ENCODE measurements at places on chromosomes 16 and 17.
A peak's percentile ranks its signal among the peaks of the same experiment; 100 is the strongest.

DNA sequence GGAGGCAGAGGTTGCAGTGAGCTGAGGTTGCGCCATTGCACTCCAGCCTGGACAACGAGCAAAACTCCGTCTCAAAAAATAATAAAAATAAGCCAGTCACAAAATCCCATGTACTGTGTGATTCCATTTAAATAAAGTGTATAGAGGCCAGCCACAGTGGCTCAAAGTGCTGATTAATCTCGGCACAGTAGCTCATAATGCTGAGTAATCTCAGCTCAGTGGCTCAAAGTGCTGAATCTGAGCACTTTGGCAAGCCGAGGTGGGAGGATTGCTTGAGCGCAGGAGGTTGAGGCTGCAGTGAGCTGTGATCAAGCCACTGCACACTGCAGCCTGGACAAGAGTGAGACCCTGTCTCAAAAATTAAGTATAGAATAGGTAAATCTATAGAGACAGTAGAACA, 4.9 kb downstream of the TMED6 start:
- no peak for DNase-seq

- no peak for DNase-seq
Observed at GRCh38 chr17:41624208-41625101, at the start of gene KRT17. KRT17 (minus strand) TSS chr17:41624575; CDS start chr17:41624509, 66 bp downstream.

DNA sequence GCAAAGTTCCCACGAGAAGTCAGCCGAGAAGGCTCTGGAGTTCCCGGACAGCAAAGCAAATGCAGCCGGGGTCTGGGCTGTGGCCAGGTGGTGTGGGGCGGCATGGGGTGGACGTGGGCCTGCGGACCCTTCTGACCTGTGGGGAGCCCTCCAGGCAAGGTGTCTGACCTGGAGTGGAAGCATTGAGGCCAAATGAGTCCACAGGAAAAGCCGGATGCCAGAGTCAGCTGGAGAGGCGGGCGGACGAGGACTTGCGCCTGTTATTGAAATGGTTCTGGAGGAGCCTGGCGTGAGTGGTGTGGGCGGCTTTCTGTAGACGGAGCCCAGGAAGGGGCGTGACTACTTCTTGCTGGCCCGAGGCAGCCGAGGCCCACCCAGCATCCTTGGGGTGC, 50.5 kb upstream of the ZNF750 start:
- DNase-seq = no peak

DNA sequence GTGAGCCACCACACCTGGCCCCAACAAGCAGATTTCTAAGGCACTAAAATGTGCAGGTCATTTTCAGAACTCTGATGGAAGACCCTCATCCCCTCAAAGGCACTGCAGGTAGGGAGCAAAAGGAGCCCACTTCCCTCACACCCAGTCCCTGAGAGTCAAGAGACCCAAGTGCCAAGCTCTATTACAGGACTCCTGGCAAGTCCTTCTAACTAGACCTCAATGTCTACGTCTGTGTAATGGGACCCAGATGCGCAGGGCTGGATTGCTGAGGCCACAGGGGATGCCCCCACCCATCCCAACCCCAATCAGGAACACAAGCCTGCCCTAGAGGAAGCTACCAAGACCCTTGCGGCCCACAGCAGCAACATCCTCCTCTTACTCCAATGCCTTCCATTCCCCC, 2.7 kb downstream of the PLLP start:
- DNase-seq = no peak

DNA sequence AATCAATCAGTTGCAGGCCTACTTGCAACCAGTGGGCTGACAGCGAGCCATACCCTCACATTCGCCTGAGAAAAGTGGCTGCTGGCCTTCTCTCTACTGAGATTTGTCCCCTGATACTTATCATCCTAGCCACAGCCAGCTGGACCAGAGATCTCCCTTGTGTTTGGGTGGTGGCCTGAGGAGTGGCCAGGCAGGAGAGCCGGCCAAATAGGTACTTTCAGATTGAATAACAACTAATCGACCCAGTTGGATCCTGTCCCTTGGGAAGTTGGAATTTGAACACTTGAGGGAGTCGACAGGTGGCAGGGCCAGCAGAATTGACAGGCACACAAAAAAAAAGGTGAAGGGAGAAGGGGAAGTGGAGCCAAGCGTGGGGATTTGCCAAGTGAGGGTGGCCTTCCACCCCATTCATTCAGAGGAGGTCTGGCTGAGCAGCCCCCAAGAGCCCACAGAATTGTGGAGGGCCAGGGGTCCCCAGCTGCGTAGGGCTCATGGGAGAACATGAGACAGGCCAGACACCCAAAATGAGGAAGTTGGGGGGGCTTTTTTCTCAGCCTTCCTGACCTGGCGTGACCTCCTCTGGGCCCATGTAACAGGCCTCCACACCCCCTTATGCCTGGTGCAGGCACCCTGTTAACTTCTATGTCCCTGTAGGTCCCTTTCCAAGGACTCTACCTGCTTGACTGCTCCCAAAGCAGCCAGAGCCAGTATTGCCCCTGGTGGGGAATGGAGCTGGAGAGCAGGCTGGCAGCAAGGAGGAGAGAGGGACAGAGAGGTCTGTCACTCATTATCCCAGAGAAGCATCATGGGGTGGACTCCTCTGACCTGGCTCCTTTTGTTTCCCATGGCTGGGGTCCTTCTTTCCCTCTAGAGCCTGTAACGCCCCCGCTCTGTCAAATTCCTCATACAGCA, 2.9 kb upstream of the RANGRF start:
- no peak for DNase-seq

- no peak for DNase-seq
Observed at GRCh38 chr16:4176906-4177417, 60.7 kb upstream of the ADCY9 start.

GRCh38 chr16:5903153-5903552, 805.6 kb upstream of the EEF2KMT start:
- no peak for DNase-seq

- DNase-seq = no peak
Observed at GRCh38 chr16:11395008-11395948, 50.0 kb downstream of the RMI2 start.

DNA sequence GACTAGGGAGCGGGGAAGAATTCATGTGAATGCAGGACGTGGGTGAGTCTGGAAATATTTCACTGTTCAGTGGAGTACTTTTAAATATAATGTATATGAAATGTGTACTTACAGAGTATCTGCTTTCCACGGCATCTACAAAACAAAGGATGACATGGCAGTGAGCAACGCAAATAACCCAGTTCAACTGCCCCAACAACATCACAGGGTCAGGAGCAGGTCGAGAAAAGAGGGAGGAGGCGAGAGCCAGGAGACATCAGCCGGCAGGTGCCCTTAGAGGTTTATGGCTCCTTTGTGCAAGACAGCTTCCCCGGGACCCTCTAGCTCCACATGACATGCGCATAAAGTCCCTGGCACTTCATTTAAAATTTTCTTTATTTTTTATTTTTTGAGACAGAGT, 61.1 kb downstream of the PECAM1 start:
- no peak for DNase-seq

- DNase-seq = no peak
Observed at GRCh38 chr16:84967828-84968227, 43.5 kb downstream of the ZDHHC7 start.

GRCh38 chr16:58510097-58510775, 5.1 kb upstream of the SETD6 start:
- DNase-seq = no peak

DNA sequence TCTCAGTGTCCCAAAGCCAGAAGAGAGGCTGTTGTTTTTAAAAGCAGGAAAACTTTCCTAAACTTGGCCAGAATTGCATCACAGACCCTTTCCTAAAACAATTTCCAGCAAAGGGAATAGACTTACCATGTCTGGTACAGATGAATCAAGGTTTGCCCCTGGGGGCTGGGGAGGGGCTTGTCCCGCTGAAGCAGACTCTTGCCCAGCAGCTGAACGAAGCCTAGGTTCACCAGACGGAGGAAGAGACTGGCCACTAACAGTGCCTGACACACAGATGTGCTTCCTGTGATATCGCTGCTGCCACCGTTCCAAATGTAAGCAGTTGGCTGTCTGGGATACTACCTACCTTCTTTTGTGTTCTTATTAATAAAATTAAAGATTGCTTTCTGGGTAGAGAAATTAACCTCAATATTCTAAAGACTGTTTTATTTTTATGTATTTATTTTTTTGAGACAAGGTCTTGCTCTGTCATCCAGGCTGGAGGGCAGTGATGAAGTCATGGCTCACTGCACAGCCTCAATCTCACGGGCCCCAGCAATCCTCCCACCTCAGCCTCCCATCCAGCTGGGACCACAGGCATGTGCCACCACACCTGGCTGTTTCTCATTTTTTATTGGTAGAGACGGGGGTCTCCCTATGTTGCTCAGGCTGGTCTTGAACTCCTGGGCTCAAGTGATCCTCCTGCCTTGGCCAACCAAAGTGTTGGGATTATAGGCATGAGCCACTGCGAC, 13.5 kb downstream of the PRCD start:
- DNase-seq = no peak

GRCh38 chr17:43576563-43577229, 30.6 kb upstream of the ETV4 start:
- peak; percentile 32 for DNase-seq

DNA sequence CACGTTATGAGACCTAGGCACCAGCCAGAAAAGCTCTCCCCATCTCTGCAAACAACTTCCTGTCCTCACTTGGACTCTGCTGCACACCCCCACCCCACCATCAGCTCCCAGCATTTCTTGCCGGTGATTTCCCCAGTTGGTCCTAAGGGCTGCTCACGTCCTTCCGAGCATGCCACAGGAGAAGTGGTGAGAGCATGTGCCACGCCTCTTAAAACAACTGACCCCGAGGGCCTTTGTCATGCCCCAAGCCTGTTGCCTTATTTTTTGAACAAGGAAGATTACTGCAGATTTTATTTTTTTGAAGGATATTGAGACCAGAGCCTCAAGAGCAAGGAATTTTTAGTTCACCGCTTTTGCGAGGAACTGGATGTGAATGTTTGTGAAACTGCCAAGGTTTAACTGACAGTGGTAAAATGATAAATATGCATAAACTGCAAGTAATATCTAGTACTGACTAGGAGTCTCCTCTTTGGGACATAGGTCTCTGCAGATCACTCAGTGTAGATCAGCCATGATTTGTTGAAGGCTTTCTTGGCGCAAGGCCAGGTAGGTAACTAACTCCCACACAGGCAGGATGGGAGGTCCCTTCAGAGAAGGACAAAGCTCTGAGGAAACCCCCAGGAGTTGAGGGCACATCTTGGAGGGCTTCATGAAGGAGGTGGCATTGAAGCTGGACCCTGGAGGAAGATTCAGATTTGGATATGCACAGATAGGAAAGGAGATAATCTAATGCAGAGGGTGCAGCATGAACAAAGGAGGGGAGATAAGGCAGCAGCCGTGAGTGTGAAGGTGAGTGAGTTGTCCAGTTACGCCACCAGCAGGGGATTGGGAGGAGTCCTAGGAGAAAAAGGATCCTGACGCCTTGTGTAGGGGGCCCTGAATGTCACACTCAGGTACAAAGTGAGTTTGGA, 44.7 kb downstream of the TMEM132E start:
- no peak for DNase-seq

- no peak for DNase-seq
Observed at GRCh38 chr17:50273654-50274040, 619 bp upstream of the TMEM92 start.

GRCh38 chr16:83315271-83315670, 492.5 kb upstream of the HSBP1 start:
- no peak for DNase-seq

DNA sequence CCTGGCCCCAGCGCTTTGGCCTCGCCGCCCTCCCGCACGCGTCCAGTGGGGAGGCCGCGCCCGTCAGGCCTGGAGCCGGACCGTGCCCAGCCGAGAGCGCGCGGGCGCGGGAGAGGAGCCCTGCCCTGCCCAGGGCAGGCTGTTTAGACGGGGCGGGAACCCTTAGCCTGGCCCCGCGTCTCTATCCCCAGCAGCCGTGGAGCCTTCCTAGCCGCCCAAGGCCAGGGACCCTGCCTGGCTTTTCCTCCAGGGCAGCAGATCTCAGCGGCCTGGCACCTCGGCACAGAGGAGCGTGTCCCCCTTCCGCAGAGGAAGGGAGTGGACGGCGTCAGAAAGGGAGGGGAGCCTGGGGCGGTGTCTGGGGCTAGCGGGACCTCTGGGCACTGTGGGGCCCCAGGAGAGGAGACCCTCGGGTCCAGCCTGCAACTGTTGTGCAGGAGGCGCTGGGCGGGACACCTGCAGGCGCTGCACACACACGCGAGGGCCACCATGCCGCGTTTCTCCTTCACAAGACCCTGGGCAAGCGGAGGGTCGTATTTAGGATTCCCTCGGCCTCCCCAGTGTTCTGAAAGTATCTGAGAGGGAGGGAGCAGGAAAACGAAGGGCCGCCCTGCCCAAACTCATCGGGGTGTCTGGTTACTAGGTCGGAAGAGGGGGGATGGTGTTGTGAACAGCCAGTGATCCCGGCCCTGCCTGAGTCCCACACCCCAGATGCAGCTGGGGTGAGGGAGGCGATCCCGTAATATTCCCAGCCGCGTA, 2.3 kb upstream of the NPTX1 start:
- no peak for DNase-seq

DNA sequence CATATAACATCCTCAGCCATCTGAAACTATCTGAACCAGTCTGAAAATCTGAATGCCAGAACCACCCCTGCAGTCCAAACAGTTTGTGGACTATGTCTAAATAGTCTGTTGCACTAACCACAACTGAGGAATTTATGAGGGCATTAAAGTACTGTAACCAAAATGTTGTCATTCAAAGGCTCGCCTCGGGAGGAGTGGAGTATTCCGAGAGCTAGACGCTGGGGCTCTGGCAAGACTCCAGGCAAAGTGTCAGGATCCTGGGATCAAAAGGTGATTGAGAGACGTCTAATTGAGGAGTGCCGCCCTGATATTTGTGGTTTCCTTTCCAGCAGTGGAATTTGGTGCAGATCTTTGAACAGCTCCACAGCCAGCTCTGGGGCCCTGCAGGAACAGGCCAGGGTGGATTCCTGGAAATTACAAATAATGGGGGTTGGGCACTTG, 142.9 kb upstream of the MYOCD start:
- no peak for DNase-seq

DNA sequence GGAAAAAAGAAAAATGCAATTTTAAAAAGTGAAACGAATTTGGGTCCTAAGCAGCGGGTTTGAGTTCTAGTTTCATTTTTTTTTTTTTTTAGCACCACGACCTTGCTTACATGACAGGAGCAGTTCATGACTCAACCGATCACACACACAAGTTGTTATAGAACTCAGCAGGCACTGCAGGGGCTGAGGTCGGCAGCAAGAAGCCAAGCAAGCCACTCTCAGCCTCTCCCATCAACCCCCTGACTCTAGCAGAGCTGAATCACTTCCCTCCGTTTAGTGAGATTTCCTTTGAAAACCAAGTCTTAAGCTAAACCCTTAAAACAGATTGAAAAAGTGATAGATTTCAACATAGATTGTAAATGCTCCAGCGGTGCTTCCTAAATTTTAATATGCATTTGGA, 520.8 kb downstream of the HAPSTR1 start:
- no peak for DNase-seq
